ENCODE measurements at places on chromosomes 5 and 9.

GRCh38 chr5:33401482-33402390 lies 39.0 kb upstream of the TARS1 start:
- no peak for DNase-seq

GRCh38 chr9:117412841-117413240 lies 2.0 kb downstream of the ASTN2 start:
- DNase-seq: no peak

DNA sequence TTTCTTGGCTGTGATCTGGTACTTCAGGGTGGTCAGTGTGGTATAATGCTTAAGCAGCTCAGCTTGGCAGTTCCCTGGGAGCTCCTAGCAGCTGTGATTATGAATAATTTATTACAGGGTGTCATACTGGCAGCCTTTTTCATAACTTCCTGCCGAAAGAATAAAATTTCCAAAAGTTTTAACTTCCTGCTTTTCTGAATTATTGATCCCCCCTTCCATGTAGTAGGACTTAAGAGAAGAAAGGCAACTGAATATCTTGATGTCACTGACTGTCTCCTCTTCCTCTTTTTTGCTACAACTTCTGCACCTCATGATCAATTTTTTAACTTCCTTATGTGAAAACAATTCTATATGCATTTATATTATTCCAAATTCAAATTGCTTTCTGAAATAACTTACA lies 74.3 kb upstream of the SPEF2 start:
- no peak for DNase-seq

- no peak for DNase-seq
Observed at GRCh38 chr5:53426878-53427277, 53.6 kb upstream of the FST start.

GRCh38 chr5:141641634-141642267 lies 5.0 kb downstream of the RELL2 start:
- peak; percentile 22 for DNase-seq

DNA sequence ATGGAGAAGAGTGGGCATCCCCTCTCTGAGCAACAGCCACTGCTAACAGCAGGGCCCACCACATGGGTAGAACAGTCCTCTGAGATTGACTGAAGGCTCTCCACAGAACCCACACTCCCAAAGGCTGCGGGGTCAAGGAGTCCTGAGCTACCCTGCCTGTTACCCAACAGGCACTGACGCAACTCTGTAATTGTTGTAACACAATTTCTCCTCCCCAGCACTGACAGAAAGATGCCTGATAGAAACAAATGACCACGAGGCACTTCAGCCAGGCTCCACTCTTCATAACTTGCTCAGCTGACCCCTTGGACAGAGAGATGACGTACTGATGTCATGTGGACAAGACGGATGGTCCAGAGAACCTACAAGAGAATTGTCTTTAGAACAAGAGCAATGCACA lies 220.7 kb downstream of the SPOCK1 start:
- DNase-seq: no peak

GRCh38 chr5:92070786-92071185 lies 687.7 kb upstream of the ARRDC3 start:
- no peak for DNase-seq

DNA sequence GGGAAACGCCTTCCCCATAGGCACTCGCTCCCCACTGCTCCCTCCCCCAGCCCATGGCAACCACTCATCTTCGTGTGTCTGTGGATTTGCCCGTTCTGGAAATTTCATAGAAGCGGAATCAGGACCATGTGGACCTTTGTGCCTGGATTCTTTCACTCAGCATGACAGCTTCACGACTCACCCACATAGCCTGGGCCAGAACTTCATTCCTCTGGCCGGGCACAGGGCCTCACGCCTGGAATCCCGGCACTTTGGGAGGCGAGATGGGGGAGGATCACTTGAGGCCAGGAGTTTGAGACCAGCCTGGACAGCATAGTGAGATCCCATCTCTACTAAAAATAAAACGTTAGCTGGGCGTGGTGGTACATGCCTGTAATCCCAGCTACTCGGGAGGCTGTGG lies 12.1 kb upstream of the DIPK1B start:
- DNase-seq: no peak

DNA sequence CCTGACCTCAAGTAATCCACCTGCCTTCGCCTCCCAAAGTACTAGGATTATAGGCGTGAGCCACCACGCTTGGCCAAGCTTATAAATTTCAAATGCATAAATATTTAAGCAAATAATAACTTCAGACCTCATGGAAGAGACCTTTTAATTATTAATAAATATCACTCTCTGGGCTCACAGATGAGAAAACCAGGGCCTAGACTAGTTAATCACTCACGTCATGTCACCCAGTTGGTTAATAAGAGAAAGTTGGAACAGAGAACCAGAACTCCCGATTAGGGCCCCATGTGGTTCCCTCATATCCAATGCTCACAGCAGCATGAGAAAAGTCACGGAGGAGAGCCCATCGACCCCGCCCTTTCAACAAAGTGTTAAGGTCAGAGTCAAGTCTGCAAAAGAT lies 79.3 kb downstream of the EPB41L4A start:
- no peak for DNase-seq

DNA sequence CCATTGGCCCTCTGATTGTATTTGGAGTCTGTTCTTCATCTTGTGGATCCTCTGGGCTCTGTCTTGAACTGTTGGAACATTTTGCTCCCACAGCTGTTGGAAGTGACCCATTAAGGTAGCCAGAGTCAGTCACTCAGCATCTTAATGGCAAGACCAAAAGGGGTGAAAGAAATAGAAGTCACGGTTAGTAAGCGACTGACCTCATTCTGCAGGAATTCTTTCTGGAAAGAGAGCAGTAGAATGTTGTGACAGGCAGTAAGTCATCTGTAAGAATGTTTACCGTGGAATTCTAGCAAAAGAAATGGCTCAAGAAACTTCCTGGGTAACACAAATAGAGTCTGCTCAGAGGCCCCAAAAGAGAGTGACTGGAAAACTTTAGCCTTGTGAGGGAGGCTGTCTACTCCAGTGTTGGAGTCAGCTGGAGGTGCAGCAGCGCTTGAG lies 28.6 kb upstream of the TNC start:
- DNase-seq: no peak

DNA sequence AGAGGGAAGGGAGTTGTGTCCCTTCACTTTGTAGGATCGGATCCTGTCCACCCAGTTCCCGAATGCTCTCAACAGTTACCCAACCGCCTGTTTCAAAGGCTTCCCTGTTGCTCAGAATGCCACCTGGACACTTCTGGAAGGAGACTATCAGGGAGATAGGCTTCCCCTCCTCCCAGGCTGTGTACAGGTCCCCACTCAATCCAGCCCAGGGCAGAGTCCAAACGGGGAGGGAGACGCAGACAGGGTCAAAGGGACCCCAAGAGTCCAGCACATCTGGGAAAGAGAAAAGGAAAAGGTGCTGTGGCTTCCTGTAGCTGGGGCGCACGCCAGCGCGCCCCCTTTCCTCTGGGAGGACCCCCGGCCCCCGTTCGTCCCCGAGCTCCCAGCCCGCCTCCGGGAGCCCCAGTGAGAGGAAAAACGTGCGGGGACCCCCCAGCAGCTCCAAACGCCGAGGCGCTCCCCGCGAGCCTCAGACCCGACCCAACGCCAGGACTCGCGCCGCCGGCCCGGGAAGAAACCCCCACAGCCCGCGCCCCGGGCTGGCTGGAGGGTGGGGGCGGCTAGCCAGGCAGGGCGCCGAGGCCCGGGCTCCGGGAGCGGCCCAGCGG lies 640 bp downstream of the SURF4 start:
- DNase-seq: no peak

GRCh38 chr5:10423022-10423421 lies 18.7 kb upstream of the ROPN1L start:
- DNase-seq: no peak

DNA sequence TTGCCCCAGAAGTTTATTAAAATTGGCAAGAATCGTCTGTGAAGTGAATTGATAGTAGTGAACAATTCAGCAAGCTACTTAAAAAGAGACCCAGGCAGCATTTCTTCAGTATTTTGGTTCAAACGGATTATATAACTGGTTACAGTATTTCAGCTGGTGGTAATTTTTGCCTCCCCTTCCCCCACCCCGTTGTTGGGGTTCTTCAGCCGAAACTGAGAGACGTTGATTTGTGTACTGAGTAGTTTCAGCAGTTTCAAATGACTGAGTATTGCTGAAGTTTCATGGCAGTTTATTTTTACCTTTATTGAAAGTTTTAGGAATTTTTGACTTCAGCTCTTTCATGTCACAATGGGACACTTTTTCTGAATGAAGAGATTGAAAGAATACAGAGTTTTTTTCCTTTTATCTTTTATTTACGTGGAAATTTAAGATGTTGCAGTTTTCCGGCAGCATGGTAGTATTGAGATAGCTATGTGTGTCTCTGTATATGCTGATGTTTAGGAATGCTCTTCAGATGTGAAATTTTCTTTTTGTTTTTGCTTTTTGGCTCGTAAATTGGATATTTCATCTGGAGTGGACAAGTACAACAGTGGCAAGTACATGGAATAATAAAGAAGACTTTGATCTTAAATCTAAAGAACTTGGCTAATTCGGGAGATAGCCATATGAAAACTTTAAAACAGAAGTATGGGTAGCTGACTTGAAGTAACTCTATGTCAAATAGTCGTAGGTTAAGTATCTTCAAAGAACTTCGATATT lies 1.9 kb downstream of the GPBP1 start:
- peak; percentile 41 for DNase-seq

GRCh38 chr5:133392448-133392847 lies 219.9 kb downstream of the FSTL4 start:
- no peak for DNase-seq

GRCh38 chr5:143699121-143699520 lies 112.8 kb upstream of the HMHB1 start:
- DNase-seq: no peak

DNA sequence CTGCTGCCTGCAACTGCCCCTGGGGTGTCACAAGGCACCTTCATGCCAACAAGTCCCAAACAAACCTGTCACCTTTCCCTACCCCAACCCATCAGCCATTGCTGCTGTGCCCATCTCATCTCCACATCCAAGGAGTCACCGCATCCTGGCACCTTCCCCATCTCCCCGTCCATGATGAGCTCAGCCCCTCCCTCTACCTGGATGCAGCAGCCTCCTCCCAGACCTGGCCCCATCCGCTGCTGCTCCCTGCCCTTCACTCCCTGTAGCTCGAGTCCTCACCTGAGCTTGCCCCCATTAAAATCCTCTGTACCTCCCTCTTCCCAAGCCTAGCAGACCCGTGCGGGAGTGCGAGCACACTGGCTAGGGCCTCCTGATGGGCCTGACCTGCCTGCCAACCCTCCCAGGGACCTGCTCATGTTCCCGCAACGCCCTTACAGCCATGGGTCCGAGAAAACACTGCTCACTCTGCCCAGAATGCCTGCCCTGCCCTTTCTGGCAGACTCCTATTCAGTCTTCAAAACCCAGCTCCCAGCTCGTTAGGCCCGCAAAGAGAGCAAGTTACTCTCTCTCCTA lies 110.6 kb downstream of the ADAMTS2 start:
- no peak for DNase-seq

DNA sequence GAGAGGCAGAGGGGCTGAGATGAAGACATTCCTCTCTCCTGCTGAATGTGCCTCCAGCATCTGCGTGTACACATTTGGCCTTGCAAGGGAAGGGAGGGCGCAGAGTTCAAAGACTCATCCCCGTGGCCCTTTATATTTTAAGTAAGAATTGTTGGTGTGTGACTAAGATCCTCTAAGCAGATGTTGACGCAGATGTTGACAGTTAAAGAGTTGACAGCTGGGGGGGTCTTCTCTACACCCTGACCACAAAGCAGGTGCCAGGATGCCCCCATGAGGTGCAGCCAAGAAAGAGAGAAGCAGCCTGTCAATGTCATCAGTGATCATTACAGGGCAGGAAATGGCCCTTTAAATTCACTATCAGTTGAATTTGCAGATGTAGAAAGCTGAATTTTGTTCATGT lies 262.9 kb downstream of the IRX1 start:
- DNase-seq: no peak

DNA sequence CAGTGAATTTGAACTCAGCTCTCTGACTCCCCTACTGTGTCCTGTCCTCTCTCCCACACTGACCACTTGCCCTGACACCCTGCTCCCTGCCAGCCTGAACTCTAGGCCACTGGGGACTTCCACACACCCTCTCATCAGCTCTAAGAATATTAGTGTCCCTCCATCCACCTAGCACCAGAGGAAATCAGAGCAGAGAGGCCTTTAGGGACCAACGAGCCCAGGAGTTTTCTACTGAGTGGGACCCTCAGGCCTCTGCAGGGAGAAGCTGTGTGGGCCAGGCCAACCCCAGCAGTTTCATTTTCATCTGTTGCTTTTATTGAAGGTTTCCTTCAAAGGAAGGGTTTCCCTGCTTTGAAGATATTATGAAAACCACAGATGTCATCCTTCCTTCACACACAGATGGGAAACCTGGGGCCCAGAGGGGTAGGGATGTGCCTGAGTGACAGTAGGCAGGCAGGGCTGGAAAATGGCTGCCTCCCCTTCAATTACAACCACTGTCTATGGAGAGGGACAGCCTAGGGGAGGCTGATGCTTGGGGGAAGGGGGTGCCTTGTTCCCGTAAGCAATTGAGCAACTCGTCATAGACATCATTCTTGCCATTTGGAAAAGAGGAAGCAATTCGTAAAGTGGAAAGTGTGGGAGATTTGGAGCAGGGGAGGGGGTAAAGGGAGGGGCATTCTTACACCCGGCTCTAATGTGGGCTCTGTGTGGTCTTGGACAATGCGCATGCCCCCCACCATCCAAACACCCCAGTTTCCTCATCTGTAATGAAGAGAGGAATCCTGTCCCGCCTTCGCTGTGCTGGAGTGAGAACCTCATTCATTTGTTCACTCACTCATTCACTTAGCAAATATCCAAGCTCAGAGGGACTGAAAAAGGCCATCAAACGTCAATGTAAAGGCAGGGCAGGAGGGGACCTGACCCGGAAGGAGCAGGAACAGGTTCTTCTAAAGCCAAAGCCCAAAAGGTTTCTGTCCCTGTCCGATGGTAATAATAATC lies 3.9 kb downstream of the GLIPR2 start:
- no peak for DNase-seq

DNA sequence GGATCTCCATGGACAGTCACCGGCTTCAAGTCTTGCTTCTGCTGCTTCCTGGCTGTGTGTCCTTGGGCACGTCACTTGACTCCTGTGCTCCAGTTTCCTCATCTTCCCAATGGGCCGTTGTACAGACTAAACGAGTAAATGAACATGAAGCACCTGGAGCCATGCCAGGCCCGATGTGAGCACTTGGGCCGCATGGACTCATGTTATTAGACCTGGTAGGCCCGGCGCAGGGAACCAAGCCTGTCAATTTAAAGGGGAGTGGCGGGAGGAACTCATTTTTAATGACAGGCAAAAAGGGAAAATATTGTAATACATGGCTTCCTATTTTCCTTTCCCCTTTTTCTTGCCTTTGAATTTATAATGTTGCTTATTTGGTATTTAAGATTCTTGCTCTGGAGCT lies 47.5 kb downstream of the TENT4A start:
- DNase-seq: no peak

GRCh38 chr9:131658377-131659129 lies 81.3 kb downstream of the RAPGEF1 start:
- DNase-seq: no peak

GRCh38 chr5:17772232-17772631 lies 138.0 kb downstream of the TAF11L14 start:
- DNase-seq: no peak

DNA sequence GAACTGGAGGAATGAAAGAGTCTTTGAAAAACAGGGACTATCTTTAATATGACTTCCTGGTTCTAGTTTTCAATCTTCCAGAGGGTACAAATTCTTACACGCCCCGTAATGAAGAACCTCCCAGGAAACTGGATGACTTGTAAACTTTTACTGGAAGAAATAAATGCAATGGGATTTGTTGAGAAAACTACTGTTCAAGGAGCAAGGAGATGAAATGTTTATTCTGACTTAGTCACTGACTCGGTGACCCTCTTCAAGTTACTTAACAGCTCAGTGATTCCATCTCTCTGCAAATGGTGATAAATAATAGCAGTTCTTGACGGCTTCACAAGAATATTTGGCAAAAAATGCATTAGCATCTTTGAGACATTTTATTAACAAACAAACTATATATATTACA lies 858.6 kb downstream of the PTPRD start:
- no peak for DNase-seq

All from activated T-cell treated with anti-CD3 and anti-CD28 coated beads for 24 hours (primary cell).